ENCODE measurements at places on chromosomes 5 and 9. TPM values are rescaled to one million over a fixed set of nuclear protein-coding genes. Genes with fewer than 3 reads are reported as not detected.

- no peak for DNase-seq
Observed at GRCh38 chr5:151648988-151649387, 37.7 kb downstream of the SPARC start.

GRCh38 chr9:18127499-18127875, 346.5 kb upstream of the ADAMTSL1 start:
- no peak for DNase-seq

Gene ZDHHC11
- 8.7 TPM for polyA plus RNA-seq

Gene ZFP37
- polyA plus RNA-seq, result 3.3 TPM

- DNase-seq, result no peak
Observed at GRCh38 chr5:142128675-142129208, 20.2 kb downstream of the NDFIP1 start.

DNA sequence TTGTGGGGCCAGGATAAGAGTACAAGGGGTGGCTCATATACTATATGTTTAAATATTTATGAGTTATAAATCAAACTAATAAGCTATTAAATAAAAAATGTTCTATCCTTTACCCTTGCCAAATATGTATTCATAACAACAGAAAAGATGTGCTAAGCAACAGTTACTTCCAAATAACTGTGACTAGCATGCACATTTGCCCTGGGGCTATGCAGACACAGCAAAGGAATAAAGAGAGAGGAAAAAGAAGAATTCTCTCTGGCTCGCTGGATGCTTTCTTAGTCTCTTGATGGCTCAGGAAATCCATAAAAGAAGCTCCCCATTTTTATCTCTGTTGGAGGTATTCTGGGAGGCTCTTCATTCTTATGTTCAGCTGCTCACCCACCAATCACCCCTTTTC, 182.4 kb upstream of the ATP10B start:
- no peak for DNase-seq

GRCh38 chr5:151085517-151086041, 4.7 kb upstream of the TNIP1 start:
- no peak for DNase-seq

GRCh38 chr9:15711931-15712330, 159.1 kb downstream of the CCDC171 start:
- DNase-seq, result no peak

Gene PRR16
- 19.3 TPM for polyA plus RNA-seq

- no peak for DNase-seq
Observed at GRCh38 chr5:54994628-54995027, 9.2 kb upstream of the ESM1 start.

All from forelimb muscle (tissue), 1 donor.